ENCODE measurements at places on chromosomes 16 and 17.

DNA sequence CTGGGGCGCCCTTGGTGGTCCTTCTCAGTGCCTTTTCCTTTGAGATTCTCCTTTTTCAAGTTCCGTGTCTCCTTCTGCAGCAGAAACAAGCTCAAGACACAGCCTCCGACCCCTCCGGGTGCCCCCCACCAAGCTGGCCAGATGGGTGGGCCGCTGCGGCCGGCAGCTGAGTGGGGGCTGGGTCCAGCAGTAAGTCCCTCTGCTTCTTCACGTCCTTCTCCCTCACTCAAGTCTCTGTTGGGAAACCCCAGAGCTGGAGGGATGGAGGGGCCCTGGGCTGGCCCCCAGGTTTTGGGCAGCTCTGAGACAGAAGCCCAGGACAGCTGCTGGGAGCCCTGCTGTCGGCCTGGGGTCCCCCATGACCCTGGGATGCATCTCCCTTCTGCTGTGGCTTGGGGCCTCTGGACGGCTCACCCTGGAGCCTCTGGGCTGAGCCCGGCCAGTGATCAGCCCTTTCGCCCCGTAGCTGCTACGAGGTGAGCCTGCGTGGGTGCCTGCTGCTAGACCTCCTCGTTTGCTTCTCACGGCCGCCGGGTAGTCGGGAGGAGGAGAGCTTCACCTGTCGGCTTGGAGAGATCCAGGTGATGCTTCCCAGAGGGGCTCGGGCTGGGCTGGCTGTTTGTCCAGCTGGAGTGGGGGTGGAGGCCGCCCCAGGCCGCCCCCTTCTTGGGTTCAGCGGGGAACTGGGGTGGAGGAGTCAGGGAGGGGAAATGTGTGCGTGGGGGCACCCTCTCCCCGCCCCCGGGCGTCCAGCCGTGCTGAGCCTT lies 10.7 kb downstream of the ENGASE start:
- DNase-seq = no peak

GRCh38 chr16:47308601-47309000 lies 152.3 kb downstream of the ITFG1 start:
- DNase-seq = no peak

DNA sequence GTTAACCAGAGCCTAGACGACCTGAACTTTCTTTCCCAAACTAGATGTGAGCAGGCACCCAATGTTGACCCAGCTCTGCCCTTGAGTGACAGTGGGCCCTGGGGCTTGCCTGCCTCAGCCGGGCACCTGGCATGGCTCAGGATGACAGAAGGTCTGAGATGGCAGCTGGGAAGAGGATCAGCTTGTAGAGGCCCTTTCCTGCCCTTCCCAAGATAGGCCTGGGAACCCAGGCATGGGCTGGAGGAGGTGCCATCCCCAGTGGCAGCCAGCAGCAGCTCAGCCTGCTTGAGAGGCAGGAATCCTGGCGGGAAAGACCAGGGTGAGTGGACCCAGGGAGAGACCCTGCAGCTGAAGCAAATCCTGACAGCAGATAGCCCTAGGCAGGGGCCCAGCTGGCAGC lies 59.1 kb downstream of the PIPOX start:
- DNase-seq = no peak

- DNase-seq = no peak
These were observed 22.1 kb upstream of the HNF1B start for GRCh38 chr17:37766971-37767370.

DNA sequence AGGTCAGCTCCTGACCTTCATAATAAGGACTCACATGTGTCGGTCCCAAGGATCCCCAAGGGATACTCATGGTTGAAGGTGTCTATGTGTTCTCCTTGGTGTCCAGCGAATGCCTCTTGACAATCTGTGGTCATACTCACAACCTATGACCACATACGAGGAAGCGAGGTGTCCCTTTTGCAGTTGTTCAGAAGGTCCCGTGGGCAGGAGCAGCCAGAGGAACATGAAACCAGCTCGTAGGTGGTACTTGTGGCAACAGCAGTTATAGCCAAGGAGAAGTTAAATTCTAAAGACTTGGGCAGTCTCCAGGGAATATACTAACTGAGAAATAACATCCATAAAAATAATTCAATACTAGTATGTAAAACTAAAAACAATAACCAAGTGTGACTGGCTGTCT lies 685.3 kb downstream of the WWOX start:
- no peak for DNase-seq

- DNase-seq = no peak
These were observed 833 bp upstream of the BCAR1 start for GRCh38 chr16:75252049-75252864.

DNA sequence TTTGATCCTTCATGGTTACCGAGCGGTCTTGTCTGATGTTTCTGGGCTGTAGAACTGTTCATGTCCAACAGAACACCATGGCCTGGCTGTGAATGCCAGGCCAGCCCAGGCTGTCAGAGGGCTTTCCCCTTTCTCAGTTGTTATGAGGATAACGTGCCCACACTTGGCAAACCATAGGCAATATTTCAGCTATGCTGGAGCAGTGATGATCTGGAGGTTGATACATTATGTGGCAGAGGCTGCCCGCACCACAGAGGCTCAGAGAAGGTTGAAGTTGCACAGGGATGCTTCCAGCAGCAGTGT lies 92.9 kb downstream of the C16orf78 start:
- peak; percentile 27 for DNase-seq
